ENCODE measurements at places on chromosomes 5 and 9. TPM values are rescaled to one million over a fixed set of nuclear protein-coding genes. Genes with fewer than 3 reads are reported as not detected.

DNA sequence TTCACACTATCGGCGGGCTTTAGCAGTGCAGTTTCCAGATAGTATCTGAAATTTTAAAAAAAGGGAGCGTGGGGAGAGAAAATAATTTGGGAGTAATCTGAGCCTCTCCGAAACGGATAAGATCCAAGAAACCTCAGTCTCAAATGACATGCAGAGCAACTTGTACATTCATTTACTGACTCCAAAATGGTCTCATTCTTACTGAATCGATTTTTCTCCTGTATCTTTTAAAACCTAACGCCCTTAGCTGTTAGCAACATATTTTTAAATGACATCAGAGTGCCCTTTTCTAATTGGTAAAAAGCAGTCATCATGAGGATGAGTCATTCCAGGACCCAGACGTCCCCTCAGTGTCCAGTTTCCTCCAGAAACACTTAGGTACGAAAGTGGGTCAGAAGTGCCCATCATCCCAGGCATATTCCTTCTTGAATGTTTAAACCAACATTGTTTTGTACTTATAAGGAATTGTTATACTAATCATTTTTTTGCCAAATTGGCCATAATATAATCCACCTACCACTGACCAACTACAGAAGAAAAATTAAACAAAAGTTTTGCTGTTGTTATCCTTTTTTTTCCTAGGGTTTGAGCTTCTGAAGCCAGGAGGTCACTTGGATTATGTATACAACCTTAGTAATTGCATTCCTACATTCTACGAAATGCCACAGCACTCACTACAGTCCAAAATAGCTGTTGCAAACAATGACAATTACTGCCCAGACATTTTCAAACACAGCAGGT is 354.4 kb downstream of the ADAMTS6 start:
- no peak for DNase-seq

DNA sequence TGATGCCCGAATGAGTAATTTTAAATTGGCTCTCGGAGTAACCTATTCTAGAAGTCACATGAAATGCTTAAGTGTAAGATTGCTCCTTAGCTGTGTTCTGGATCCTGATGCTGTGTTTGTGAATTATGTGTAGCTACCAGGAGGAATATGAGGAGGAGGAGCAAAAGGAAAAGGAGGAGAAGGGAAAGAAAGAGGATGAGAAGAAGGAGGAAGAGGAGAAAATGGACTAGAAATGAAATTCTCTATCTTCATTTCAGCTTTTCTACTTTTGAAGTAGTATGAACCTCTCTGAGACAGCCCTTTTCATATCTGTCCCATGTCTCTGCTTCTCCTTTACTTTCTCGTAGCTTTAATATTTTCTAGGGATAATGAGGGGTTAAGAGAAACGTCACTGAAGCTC is 119.4 kb upstream of the ACTBL2 start:
- no peak for DNase-seq

DNA sequence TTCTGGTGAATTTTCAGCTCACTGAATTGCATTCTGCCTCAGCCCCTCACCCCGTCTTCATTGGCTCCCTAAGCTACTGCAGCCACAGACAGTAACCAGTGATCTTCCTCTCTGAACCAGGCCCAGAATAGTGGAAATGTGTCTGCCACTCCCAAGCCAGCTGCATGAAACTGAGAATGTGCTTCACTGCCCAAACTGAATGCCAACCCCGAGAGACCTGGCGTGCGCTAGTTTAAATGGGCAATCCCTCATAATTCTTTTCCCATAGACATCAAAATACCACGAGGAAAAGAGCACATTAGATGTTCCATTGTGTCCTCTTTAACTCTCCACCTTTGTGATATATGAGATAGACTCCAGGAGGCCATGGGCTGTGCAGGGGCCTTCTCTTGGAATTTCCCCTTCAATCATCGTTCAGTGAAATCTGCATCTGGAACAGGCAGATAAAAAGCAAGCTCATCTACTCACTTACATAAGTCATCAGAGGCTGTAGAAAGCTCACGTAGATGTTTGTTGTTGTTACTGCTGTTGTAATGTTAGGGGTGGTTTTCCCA is 320.2 kb downstream of the NFIB start:
- no peak for DNase-seq

DNA sequence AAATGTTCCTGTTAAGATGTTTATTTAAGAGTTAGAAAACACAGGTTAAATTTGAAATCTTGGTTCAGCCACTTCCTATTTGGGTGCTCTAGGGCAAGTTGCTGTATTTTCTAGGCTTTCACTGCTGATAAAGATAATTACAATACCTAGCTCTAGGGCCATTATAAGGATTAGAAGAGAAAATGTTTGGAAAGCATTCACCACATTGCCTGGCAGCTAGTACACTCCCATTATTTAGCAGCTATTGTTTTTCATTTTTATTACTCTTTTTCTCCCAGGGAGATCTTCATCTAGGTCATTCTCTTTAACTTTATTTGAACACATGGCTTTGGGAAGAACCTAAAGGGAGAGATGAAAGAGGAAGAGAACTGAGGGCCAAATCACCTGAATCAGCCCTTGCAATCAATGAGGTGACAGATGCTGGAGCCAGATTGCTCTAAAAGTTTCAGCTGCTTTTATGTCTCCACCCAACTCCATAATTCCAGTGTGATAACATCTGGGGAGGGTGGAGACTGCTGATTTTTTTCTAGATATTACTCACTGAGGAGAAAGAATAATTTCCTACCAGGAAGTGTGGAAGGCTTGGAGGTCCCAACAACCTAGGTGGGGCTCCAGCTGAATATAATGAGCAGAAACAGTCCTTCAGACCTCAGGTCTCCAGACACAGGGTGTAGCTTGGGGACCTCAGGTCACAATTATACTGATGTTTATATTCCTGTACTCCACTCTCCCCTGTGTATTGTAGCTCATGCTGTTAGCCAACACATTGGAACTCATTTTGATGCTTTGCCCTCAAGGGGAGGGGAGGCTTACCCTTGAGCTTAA is 640.0 kb downstream of the RAB3C start:
- DNase-seq = peak; percentile 17

DNA sequence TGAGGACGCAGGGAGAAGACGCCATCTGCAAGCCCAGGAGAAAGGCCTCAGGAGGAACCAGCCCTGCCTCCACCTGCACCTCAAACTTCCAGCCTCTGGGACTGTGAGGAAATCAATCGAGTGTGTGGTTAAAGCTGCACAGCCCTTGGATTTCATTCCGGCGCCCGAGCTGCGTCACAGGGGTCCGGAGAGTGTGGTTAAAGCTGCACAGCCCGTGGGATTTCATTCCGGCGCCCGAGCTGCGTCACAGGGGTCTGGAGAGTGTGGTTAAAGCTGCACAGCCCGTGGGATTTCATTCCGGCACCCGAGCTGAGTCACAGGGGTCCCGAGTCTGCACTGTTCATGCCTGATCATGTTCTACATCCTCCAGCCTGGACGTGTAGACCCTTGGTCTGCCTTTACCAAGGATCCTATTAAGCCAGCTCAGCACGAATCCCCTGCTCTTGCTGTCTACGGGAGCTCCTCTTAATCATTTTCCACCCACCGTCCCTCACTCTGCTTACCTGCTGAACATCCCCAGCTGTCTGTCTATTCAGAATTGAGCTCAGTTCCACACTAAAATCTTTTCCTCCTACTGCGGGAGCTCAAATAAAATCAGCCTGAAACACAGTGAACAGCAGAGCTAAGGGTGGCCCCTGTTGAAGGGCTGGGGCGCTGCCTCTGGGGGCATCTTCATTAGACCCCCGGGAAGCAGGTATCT is 73.0 kb upstream of the OLFM1 start:
- DNase-seq = no peak

DNA sequence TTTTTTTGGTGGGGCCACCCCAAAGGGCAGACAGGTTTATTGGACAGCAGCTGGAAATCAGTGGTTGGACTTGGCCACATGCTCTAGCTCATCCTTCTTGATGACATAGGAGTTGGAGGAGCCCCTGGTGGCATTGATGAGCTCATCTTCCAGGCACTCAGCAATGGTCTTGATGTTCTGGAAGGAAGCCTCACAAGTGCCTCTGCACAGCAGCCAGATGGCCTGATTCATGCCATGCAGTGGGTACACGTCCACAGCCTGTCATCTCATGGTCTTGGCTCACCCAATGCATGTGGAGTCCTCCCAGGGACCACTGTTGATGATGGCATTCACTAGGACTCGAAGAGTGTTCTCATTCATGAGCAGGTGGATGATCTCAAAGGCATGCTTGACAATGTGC is 11.3 kb upstream of the RCL1 start:
- DNase-seq = no peak

DNA sequence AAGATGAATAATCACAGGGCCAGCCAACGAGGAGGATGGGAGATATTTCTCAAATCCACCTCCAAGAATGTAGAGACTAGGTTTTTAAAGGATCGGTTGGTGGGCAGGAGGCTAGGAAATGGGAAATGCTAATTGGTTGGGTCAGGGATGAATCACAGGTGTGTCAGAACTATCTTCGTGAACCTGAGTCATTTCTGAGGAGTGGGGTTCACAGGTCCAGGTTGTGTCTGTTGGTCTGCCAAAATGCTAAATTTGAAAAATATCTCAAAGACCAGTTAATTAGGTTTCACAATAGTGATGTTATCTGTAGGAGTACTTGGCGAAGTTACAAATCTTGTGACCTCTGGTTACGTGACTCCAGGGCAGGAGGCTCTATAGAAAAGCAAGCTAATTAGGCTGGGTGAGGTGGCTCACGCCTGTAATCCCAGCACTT is 2.6 kb upstream of the PLAA start:
- DNase-seq = no peak

The PIP5KL1 gene
- total RNA-seq = not detected

The SLC25A2 gene
- total RNA-seq = 0.28 TPM

The GABRA6 gene
- not detected for total RNA-seq

The RNF180 gene
- total RNA-seq = 20.6 TPM

Data from heart right ventricle (tissue), 16 donors.